ENCODE measurements at places on chromosomes 3 and 15.

GRCh38 chr3:9201266-9201665 lies 48.2 kb downstream of the SRGAP3 start:
- DNase-seq = no peak

DNA sequence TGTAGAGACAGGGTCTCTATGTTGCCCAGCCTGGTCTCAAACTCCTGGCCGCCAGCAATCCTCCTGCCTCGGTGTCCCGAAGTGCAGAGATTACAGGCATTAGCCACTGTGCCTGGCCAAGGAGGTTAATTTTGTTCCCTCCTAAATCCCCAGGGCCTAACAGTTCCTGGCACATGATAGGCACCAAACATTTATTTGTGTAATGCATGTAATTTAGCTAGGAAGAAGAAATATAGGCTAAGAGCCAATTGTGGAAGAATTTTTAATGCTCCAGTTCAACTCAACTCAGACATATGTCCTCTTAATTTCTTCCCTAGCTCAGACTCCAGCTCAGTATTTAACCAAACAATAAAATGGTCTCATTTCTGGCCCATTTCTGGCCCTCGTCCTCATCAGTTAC lies 7.7 kb upstream of the ZNF592 start:
- no peak for DNase-seq

DNA sequence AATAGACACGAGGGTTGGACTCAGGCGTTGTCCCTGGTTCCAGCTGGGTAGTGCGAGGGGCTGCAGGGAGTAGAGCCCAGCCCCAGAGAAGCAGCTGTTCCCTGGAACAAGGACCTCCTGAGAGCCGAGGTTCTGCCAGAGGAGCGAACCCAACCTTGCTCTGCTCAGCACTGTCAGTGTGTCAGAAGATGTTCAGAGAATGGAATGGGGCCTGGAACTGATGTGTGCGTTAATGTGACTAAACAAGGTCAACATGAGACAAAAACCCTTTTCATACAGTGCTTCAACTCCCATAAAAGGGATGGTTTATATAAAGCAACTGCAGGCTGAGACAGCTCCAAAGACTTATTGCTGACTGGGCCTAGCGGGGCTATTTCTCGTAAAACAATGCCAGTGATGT lies 35.5 kb upstream of the HACD2 start:
- DNase-seq = no peak

DNA sequence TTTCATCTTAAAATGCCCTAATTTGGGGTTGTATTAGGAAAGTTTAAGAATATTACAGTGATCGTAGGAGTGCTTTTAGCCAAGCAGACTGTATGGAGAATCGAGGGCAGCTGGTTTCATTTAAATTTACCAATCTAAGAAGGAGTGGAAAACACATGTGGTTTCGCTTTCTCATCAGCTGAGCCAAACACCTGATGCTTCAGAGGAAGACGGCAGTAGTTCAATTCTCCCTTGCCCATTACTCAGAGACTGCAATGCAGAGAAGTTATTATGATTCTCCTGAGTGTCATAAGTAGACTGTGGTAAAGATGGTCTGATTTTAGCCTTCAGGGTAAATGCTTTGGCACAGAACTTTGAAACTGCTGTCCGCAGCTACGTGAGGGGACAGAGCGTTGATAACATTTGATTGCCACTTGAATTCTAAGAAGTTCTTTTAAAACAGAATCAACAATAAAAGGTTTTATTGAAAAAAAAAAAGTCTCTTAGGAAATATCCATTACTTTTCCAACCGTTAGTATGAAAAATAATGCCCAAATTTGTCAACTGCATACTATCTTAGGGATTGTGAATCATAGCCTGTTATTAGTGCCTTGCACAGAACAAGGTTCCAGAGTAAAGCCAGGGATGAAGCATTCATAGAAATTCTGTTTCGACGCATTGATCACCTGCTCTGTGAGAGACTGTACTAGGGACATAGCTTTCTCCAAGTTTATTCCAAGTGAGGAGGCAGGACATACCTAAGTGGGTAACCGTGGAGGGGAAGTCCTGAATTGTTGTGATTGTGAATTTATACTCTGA lies 25.6 kb downstream of the LYSMD4 start:
- no peak for DNase-seq

DNA sequence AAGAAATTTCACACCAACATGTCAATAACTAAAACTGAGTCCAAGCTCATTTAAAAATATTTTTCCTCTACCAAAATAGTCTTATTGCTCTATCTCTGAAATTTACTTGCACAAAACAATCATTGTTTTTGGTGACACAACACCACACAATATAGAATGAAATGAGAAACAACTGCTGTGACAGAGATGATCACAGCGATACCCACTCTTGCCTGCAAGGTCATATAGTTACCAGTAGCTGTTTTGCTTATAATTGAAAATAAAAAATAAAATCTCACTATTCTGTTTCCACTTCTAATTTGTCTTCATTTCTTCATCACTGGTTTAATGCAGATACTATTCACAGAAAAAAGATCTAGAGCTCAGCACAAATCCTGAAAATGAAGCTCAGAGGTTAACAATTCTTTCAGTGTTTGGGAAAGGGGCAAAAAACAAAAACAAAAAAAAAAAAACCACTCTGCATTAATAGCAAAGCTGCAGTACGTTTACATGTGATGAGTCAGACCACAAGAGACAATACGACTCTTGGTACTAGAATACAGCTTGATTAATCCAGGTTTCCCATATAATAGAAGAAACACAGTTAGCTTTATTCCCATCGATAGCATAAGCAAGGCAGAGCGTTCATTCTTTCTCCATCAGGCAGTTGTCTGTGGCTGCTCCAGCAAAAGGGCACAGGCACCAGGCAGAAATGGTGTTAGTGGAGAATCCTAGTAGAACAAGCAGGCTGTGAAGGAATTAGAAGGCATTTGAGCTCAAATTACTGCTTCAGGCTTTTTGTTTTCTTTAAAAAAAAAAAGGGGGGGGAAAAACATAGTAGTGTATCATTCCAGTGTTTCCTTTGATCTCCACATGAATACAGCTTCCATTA lies 773 bp downstream of the ANKRD28 start:
- peak; percentile 61 for DNase-seq

DNA sequence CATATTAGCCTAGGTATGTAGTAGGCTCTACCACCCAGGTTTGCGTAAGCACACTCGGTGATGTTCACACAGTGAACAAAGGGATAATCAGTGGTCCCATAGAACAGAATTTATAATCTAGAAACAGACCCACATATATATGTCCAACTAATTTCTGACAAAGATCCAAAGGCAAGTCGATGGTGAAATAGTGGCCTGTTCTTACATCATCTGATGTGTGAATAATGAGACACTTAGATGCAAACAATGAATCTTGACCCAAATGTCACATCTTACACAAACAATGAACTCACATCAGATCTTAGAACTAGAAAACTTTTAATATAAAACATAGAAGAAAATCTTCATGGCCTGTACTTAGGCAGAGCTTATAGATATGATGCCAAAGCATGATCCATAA lies 17.6 kb upstream of the TM2D3 start:
- DNase-seq = no peak

- no peak for DNase-seq
Measured at GRCh38 chr3:22159004-22159695, 408.1 kb upstream of the ZNF385D start.

- DNase-seq = peak; percentile 71
Measured at GRCh38 chr15:48965972-48966371, 2.3 kb upstream of the SHC4 start.

DNA sequence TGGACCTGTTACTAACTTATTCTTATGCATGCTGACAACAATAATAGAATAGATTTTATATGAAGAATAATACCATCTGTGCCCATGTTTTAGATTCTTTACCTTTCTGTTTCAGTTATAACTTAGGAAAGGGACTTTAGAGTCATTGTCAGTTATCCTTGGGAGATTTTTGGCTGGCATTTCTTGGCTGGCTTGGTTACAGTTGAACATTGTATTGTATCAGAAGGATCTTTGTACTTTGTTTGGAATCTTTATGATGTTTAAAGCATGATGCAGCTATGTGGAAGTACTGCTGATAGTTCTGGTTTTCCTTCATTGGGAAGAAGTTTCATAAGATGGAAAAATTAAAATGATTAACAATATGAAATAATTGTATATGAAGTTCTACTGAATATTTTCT lies 19.9 kb downstream of the ABHD5 start:
- DNase-seq = no peak

DNA sequence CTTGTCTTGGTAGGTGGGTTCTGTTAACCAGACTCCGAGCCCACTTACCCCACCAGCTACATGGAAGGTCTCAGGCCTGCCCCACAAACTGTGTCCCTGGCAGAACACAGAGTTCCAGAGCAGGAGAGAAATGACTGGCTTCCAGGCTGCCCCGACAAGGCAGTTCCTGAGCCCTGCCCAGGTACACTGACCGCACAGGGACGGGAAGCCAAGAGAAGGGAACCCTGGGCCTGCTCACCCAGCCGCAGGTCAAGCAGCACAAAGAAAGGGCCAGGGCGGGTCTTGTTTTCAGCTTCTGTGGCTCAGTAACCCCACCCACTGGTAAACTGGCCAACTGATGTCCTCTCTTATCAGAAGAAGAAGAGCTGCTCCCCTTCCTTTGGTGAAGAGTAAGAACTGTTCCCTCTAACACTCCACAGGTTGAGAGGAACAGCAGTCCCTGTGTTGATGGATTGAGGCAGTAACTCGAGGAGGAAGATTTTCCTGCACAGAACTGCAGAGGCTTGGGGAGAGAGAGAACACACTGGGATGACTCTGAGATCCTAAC lies 68.4 kb downstream of the CRTC3 start:
- DNase-seq = peak; percentile 69

DNA sequence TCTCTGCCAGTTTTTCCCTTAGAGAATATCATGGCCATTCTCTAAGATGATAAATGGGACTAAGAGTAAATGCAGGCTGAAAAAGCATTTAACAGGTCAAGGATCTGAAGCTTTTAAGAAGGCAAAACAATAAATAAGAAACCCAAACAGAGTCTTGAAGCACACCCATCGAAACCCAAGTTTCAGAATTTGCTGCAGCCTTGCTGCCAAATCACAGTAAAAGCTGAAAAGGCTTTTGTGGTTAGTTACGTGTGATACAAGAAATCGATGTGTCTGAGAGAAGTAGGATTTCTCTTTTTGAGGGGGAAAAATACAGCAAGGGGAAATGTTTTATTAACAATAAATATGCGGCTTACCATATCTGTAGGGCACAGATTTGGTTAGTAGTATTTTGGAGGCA lies 92.0 kb downstream of the IGF1R start:
- peak; percentile 3 for DNase-seq

DNA sequence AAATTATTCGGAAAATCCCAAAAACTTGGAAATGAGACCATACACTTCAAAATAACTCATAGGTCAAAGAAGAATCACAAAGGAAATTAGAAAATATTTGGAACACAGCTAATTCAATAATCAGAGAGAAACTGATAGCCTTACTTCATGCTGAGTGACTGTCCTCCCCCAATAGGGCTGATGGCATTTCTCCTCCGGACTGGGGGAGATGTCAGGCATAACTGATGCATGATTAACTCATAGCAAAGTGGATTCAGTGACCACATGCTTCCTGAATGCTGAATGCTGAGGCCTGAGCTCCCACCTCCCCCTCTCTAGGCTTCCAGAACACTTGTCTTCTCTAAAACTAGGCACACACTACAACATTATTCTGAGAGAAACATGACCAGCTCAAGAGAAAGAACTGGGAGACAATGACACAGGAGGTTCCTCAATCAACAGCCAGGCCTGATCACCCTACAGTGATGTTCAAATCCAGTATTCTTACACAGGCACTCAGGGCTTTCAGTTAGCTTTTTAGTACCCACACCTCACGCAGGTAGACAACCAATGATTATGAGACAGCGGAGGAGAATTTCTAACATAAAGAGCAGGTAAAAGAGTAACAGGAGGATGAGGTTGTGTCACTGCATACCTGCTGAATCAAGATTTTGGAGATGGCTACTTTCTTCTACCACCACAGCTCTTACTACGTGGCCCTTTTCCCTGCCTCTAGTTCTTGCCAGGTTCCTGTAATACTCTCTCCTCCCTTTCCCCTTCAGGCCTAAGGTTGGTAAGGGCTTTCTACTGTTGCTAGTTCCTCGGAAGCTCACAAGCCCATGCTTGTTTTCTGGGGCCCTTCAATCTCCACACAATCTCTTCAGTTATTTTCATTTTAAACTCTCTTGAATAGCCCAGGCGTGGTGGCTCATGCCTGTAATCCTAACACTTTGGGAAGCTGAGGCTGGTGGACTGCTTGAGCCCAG lies 96.1 kb downstream of the FMN1 start:
- peak; percentile 69 for DNase-seq

DNA sequence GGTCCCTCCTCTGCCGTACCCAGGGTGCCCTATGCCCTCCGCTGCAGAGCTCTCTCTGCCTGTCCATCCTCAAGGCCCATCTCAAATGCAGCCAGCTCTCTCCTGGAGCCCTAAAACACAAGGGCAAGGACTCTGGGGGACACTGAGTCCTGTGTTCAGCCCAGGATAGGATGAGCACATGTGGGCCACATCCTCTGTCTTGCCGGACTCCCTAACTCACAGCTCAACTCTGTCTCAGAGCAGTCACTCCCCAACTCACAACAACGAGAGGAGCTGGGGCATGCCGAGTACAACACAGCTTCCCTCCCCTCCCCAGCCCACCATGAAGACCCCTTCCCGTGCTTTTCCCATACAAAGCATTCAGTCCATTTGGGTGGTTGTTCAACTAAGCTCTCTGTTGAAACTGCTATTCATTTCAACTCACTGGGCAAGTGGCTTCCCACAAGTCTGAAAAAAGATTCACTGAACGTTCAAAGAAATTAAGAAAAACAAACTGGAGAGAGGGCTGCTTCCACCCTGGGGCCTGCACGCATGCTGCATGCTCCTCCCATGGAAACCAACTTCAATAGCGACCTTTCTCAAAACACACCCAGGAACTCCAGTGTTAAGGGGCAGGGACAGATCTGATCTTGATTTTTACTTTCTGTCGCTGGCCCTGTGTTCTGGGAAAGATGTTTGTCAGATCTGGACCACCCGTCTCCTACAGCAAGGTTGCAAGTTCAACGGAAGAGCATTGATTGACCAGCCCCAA lies 124.3 kb upstream of the IGF1R start:
- no peak for DNase-seq

- DNase-seq = no peak
Measured at GRCh38 chr3:194736896-194737600, 51.4 kb downstream of the FAM43A start.

DNA sequence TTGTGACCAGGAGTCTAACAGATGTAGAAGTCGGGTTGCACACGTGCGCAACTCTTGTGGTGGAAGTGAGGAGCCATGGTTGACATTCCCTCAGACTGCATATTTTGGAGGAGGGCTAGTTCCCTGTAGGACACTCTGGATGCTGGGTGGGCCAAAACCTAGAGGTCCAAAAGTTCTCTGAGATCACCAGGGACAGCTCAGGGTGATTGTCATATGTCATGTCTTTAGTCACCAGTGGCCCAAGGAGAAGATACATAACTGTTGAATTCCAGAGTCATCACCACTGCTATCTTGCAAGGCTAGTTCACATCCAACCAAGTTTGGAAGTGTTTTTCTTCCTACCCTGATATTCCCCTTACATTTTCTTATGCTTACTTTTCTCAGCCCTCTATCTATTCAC lies 95.2 kb upstream of the C3orf80 start:
- no peak for DNase-seq

Data from islet precursor cell (in vitro differentiated cells).